Right ventricle myocardium superior (tissue), 1 donor: ENCODE measurements at places on chromosomes 12 and 14. TPM values are rescaled to one million over a fixed set of nuclear protein-coding genes. Genes with fewer than 3 reads are reported as not detected.

UBR7 gene
- total RNA-seq: 16.1 TPM

CIROP gene
- not detected for total RNA-seq

HOXC6 gene
- total RNA-seq: 0.30 TPM

LMNTD1 gene
- total RNA-seq: not detected

SLC25A21 gene
- 0.78 TPM for total RNA-seq

ARHGAP9 gene
- 4.1 TPM for total RNA-seq

PRR4 gene
- 1.1 TPM for total RNA-seq

RNASE7 gene
- not detected for total RNA-seq

PRKAB1 gene
- 9.3 TPM for total RNA-seq

SUDS3 gene
- total RNA-seq: 17.0 TPM

DNA sequence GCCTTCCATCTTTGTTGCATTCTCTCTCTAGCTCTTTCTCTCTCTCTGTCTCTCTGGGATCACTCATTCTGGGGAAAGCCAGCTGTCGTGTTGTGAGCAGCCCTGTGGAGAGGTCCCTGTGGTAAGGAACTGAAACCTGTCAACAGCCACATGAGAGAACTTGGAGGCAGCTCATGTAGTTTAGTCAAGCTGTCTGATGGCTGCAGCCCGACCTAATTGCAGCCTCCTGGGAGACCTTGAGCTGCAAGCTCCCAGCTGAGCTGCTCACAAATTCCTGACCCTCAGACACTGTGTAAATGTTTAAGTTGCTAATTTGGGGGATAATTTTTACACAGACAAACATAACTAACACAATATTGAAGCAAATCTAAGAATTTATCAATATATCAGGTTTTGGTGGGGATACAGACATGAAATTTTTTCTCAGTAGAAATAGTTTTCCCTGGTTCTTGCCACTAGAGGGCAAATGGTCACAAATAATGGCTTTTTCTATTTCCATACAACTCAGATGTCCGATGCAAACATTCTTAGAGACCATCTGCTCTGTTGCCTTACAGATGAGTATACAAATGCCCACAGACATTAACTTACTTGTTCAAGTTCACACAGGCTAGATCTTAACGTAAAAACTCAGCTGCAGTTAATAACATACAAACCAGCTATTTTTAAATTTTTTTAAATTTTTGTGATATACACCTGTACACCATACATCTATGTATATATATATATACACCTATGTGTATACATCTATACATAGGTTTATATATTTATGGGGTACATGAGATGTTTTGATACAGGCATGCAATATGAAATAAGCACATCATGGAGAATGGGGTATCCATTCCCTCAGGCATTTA, 15.5 kb upstream of the KRR1 start:
- no peak for DNase-seq

DNA sequence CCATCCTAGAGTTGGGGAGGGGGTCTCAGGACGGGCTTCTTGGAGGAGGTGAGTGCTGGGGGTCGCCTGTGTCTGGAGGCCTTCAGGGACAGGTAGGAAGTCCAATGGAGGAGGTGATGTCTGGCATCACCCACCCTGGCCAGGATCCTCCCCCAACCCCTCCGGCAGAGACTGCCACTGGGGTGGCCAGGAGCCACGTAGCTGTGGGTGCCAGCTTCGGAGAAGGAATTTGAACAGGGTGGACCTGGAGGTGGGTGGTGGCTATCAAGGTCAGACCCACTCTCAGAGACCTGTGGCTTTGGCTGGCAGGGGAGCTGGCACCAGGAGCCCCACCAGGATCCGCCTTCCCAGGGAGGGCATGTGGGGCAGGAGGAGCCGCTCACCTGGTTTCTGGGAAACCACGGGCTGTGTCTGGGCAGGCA, 9.1 kb downstream of the CEP170B start:
- DNase-seq: no peak

- no peak for DNase-seq
Observed at GRCh38 chr12:2212971-2213869, 160.4 kb downstream of the CACNA1C start.

GRCh38 chr12:78181544-78182162, 351.0 kb downstream of the NAV3 start:
- DNase-seq: no peak

DNA sequence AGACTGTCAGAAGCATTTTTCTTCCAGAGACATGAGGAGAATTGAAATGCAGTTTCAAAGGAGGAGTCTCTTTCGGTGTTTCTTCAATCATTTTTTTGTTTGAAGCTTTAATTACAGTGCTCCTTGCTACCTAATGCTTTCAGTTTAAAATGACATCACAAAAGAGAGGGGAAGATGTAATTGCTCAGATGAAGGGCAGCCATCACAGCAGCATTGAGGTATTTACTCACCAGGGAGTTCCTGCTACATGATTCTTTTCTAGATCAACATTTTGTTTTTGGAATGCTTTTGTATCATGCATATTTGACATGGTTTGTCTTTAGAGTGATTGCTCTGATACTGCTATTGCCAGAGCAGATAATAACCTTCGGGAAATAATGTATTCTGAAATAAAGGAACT, 28.6 kb downstream of the FLRT2 start:
- no peak for DNase-seq

DNA sequence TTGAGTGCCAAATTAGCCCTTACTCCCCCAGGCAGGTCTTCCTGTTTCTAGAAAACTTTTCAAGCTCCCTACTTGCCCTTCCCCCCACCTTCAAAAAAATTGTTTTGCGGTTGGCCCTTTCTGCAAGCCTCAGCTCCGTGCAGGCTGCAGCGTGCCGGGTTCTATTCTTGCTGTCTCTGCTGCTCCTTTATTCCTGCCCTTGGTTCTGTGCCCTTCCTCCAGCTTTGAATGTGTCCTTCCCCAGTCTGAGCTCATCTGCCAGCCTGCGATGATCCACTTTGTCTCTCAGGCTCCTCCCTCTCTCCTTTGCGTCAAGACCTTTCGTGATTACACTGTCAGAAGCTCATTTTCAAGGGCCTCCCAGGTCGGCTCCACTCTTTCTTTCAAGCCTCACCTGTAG, 98.6 kb downstream of the IRF2BPL start:
- DNase-seq: peak; percentile 59

DNA sequence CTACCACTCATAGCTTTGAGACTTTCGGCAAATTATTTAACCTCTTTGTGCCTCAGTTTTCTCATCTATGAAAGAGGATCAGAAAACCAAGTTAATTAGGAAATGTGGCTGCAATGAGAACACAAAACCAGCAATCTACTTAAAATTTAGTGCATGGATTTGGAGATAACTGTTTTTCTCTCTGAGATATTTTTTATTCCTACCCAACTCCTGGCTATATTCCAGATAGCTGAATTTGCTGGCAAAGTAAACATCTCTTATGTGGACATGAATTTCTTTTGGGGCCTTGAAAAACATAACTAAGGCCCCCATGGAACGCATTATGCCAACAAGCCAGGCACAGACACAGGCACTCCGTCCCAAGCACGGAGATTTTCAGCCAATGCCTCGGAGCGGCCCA, 53.4 kb upstream of the FOXN3 start:
- no peak for DNase-seq

DNA sequence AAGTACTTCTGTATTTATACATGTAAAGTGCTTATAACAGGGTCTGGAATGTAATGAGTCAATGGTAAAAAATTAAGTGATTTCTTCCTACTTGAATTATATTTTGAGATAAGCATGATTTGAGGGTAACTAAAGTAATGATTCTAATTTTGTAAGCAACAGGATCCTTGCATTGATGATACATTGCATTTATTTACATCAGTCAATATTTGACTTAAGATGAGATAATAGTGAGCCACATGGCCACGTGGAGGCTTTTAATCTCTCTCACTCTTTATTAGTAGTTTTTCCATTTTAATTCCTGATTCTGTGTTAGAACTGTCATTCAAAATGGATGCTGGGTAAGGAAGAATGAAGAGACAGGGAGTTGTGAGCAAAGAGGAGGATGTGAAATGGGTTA, 298.1 kb upstream of the PRICKLE1 start:
- no peak for DNase-seq

DNA sequence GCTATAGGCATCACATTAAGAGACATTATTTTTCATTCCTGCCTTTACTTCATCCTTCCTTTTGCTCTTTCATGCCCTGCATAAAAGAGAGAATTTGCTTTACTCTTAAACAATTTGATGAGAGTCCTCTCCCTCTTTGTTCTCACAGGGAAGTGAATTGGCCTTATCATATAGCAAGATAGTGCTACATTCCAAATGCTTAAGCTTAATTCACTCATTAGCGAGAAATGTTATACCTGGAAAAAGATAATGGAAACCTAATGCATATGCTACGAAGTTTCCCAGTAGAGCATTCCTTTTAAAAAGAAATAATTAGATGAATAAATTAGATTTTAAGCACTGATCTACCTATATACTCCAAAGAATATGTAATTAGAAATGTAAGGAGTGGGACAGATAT, 798.8 kb downstream of the C12orf50 start:
- DNase-seq: no peak

GRCh38 chr12:4286228-4286627, 12.7 kb downstream of the CCND2 start:
- no peak for DNase-seq

GRCh38 chr14:21121122-21121521, 20.3 kb downstream of the TMEM253 start:
- no peak for DNase-seq

- no peak for DNase-seq
Observed at GRCh38 chr12:6489449-6489848, 3.6 kb downstream of the MRPL51 start.

- DNase-seq: no peak
Observed at GRCh38 chr12:37548266-37548805, 768.2 kb upstream of the ALG10B start.

DNA sequence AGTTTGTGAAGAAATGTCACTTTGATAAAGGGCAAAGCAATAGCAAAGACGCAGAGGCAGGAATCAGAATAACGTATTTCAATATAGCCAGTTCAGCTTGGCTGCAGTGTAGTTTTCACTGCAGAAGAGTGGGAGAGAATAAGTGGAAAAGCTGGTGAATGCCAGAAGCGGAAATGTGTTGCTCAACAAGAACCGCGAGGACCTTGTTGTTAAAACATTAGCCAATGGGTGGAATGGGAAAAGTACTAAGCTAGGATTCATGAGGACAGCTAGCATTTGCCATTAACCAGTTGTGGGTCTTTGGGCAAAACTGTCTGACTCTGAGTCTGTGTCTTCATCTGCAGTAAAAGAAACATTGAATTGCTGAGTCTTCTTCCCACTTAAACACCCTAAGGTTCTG, 292.9 kb upstream of the GRIP1 start:
- DNase-seq: no peak

DNA sequence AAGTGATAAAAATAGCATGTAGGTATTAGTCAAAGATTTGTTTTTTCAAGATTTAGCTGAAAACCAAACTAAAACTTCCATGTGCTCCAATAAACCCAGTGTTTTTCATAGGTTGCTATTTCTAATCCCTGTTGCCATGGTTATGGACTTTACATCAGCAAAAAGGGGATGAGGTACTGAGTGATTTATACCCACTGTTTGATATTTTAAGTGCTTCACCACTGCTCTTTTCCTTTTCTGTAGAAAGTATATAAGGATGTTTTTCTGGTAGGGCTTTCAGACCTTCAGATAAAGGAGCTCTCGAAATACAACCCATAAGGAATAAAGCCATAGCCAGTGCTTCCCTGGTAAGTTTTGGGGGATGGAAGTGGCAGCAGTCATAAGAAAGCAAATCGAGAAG, at the start of gene OTOGL:
TSS of gene OTOGL (plus strand) at position 279 of the 400 bp plus-strand sequence. CDS start 109,895 bp downstream, outside the sequence.
- DNase-seq: no peak

GRCh38 chr12:27818401-27818918, 38.4 kb upstream of the MANSC4 start:
- DNase-seq: no peak

- DNase-seq: no peak
Observed at GRCh38 chr12:129651951-129652350, 251.9 kb downstream of the TMEM132D start.

DNA sequence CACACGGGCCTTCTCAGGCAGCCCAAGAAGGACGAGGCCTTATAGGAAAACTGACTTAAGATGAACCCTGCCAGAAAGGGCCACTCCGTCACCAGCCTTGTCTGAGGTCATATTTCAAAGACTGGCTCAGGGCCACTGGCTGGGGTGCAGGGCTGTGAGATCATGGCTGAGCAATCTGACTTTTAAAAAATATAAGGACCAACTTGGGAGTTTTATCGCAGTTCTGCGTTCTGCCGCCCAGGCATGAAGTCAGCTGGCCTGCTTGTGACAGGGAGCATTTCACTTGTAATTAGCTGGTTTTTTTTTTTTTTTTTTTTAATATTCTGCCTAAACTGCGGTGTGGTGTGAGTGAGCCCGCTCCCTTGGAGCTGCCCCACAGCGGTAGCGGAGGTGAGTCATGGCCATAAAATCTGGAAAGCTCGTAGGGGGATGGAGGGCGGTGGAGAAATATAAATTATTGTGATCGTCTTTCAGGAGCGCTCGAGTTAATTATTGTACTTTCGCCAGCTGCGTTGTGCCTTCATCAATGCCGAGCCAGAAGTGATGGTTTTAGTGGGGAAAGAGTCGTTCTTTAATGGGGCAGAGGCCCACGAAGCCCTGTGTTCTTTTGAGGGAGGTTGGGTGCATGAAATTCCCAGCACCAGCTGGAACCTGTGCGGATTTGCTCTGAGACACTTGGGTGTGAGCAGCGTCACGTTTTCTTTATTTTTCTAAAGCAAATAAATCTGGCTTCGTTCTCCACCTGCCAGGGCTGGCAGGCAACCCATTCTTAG, 231.9 kb downstream of the C12orf75 start:
- peak; percentile 64 for DNase-seq

- DNase-seq: no peak
Observed at GRCh38 chr12:111389635-111390034, 16.1 kb upstream of the SH2B3 start.

GRCh38 chr14:89672636-89673511, 255.8 kb upstream of the FOXN3 start:
- peak; percentile 44 for DNase-seq

DNA sequence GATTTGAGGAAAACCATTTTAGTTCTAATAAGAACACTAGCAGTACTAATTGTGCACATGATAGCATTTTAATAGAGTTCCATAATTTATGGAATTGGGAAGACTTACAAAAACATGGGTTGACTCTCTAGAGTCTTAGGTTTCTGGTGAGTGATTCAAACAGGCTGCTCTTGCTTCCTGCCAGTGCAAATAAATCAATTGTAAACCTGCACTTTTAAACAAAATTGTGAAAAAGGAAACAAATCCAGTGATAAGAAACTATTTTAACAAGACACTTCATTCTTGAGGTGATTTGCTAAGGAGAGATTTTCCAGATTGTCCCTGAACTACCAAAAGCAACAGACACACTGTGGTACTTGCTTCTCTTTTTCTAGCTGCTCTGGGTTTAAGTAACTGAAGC, 112.2 kb downstream of the CACNA1C start:
- DNase-seq: no peak
